ENCODE measurements at places on chromosomes 2 and 18.

DNA sequence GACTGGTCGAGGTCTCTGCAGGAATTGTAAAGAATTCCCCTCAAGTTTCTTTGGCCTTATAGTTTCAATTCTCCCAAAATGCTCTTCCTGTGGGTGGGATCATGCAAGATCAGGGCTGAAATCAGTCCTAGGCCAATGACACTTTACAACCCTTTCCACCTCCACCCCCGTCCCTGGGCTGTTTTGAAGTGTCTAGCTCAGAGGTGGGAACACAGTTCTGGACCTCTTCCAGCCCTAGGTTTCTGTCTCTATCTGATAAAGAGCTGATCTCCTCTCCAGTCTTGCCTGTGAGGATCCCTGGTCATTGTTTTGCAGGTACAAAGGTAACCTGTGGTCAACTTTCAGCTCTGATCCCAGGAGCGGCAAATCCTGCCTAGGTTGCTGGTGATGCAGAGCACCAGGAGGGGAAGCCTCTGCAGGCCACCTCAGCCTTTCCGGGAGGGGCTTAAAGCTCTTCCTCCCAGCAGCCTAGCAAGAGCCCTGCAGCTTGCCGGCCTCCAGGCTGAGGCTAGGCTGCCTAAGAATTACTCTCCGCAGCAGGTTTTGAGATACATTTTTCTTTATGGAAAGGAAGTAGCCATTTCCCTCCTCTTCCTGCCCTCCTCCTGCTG is 69.8 kb upstream of the WIPF1 start:
- no peak for DNase-seq

GRCh38 chr2:143645921-143646645 is 516.9 kb downstream of the ARHGAP15 start:
- no peak for DNase-seq

- no peak for DNase-seq
These were observed 489.3 kb downstream of the ZNF516 start for GRCh38 chr18:76005632-76006208.

DNA sequence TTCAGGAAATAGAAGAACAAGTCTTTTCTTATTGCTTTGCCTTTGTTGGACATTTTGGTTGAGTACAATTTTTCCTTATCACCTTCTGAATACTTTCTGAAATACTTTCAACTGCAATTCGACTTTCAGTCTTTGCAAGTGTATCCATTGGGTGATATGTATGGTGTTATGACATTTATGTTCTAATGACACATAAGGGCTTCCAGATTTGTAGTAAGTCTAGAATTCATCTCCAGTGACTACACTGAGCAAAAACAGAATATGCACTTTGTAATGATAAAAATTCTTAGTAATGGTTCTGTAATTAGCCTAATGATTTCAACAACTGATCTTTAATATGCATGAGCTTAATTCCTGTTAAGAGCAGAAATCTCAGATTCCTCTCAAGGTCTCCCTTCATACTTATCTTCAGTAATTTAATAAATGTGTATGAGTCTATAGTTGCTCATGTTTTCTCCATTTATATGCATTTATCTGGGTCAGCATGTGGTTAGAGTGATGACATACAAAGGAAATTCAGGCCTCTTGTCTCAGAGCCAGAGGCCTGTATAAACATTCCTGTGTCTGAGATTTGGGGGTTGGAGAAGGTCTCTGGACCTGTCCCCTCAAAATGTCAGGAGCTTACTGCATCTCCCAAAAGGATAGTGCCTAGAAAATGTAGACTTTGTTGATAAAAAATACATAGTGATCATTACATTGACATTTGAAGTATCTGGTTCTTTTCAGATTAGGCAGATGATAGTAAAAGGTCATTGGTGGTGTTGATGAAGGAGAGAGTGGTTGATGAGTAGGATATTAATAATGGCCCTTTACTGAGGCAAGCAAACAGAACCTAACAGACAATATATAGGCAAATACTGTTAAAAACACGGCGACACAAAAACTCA is 114.9 kb downstream of the QPCT start:
- DNase-seq = peak; percentile 89

DNA sequence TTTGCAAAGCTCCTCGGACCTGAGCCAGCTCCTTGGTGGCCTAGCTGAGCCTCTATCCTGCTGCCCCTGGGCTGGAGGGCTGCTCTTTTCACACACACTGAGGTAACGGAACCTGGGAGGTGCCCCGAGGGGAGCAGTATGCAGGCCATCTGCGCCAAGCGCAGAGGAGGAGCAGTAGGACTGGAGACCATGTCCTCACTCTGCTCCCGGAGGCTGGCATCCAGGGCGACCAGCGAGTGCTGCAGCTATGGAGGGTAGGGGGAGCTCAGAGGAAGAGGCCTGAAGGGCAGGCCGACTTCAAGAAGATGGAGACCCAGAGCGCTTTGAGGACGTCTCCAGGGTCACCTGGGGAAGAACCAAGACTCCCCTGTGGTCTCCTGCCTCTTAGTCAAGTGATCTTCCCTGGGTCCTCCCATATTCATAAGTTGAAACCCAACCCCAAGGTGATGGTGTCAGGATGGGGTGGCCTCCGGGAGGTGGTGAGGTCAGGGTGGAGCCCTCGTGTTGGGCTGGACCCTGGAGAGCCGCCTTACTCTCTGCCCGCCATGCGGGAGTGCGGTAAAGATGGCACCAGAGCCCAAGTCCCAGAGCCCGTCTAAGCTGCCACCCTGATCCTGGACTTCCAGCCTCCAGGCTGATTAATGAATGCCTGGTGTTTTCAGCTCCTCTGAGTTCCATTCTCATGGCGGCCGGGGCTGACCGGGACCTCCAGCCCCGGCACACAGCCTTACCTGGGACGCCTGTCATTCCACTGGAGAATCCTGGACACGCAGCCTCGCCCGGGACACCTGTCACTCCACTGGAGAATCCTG is 160.7 kb downstream of the NDUFA10 start:
- DNase-seq = no peak

GRCh38 chr18:63293935-63294334 is 25.6 kb downstream of the BCL2 start:
- DNase-seq = no peak

- peak; percentile 61 for DNase-seq
These were observed 280.6 kb downstream of the NCKAP5 start for GRCh38 chr2:133287709-133288108.

- DNase-seq = no peak
These were observed 23.0 kb downstream of the BZW1 start for GRCh38 chr2:200834701-200835100.

DNA sequence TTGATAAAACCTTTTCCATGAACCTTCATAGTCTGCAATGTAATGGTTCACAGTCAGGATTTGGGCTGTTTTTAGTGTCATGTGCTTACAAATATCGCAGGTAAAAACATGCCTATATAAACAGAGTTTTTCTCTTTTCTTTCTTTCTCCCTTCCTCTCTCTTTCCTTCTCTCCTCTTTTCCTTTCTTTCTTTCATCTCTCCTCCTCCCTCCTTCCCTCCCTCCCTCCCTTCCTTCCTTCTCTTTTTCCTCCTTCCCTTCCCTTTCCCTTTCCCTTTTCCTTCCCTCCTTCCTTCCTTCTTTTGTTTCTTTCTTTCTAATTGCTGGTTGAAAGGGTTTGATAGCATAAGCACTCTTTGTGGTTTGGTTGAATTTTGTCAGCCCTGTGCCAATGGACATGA is 9.6 kb upstream of the NPPC start:
- no peak for DNase-seq

DNA sequence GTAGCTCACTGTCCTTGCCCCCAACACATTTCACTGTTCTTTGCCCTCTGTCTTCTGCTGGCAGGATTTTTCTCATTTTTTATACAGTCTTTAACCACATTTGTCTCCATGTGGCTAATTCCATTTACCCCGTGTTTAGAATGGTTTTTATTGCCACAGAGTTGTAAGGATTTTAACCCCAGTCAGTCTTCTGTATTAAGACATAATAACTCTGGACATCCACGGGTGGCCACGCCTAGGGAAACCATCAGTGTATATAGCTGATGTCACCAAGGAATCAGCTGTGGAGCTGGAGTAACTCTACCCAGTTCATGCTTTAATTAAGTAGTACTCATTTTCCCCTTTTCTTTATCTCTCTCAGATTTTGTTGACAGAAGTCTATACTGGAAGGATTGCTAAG is 139.8 kb downstream of the MAP4K4 start:
- peak; percentile 27 for DNase-seq

DNA sequence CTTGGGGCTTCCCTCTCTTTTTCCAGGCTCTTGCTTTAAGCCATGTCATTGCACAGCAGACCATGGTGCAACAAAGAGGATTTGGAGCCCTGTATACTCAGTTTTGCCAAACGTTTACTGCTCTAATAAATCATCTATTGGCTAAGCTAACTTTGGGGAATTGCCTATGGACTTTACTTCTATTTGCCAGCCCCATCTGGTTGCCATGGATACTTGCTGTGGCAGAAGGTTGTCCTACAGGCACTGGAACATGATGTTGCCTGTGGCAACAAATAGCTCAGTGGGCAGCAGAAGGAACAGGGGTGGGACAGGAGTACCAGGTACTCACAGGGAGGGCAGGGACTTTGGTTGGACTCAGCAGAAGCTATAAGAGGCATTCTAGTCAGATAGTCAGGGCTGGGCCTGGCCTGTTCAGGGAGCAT is 129.7 kb downstream of the CCDC85A start:
- DNase-seq = no peak

DNA sequence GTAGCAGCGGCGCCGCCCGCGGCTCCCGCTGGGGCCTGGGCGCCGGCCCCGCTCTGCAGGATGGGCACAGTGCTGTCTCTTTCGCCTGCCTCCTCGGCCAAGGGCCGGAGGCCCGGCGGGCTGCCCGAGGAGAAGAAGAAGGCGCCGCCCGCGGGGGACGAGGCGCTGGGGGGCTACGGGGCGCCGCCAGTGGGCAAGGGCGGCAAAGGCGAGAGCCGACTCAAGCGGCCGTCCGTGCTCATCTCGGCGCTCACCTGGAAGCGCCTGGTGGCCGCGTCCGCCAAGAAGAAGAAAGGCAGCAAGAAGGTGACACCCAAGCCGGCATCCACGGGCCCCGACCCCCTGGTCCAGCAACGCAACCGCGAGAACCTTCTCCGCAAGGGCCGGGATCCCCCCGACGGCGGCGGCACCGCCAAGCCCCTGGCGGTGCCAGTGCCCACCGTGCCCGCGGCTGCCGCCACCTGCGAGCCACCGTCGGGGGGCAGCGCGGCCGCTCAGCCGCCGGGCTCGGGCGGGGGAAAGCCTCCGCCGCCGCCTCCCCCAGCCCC is 369 bp downstream of the CDK5R2 start:
- no peak for DNase-seq

DNA sequence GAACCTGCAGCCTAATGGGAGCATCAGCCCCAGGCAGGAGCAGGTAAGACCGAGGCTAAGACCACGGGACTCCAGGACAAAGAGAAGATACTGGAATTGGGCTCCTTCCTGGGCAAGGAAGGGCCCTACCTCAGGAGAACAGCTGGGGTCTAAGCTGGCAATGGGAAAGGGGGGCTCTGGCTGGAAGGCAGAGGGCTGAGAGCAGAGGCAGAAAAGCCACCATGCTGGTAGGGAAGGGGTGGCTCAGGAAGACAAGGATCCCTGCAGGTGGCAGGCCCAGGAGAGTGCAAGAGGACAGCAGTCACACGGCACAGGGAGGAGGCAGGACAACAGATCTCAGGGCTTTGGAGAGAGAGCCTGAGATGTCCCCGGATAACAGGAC is 203.5 kb downstream of the NDUFA10 start:
- no peak for DNase-seq

DNA sequence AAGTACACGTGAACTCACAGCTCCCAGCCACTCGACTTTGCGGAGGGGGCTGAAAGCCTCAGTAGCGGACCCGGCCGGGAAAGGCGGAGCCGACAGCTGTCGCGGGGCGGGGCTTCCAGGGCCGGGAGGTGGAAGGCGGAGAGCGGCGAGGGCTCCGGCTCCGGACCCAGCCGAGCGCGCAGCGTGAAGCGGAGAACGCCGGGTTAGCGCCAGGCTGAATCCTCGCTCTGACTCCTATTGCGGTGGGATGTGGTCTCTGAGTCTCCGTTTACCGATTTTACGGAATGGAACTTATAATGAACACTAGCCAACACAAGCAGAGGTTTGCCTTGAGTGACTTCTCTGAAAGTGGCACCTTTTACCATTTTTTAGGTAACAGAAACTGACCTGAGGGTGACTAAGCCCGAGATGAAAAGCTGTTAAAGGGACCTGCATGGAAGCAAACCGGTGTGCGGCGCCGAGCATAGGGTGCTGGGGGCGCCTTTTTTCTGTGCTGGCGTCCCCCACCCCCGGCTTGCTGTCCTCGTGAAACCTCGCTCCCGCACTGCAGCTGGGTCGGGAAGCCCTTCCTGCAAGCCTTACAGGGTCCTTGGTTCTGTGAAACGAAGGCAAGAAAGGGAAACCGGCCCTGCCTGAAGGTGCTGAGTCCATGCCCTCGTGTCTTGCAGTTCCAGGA is 72.9 kb downstream of the EN1 start:
- DNase-seq = peak; percentile 58

GRCh38 chr2:201440182-201440581 is 11.1 kb downstream of the TRAK2 start:
- DNase-seq = no peak

DNA sequence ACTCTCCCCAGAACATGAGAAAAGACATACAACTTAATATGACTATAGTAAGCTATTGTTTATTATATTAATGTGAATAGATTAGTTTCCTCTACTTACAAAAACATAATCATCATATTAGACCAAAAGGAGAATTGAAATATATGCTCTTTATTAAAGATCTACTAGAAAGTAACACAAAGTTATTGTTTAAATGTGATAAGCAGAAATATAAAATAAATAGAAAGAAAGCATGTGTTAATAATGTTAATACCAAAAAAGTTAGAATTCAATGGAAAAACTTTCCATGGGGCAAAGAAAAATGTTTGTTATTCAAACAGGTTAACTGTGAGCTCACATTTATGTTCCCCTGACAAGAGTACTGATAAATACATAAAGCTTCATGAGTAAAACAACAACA is 421.4 kb upstream of the UBE2E3 start:
- DNase-seq = no peak
